Gastroesophageal sphincter (tissue), 4 donors: ENCODE measurements at places on chromosomes 2 and 18.

DNA sequence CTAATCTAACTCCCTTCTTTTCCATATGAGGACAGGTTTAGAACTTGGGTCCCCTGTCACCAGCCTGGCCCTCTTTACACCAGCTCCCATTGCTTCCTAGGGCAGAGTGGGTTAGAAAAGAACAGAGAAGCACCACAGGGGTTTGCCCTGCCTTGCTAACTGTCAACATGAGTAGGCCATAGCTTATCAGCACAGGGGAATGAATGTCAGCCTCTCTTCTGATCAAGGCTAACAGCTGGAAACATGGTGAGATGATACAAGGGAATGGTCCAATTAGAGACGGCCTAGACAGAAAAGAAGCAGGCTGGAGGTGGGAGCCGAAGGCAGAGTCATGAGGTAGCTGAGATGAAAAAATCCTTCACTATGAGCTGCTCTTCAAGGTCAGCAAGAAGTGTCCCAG lies 189.4 kb upstream of the ACAA2 start:
- H3K4me1 ChIP-seq = no peaks in the 10 kb centered on the region
- H3K27ac ChIP-seq = no peak overlapping the region
- H3K27me3 ChIP-seq = peaks cover 8% of the 10 kb centered on the region
- H3K4me3 ChIP-seq = no peak overlapping the region
- ATAC-seq = no peak

DNA sequence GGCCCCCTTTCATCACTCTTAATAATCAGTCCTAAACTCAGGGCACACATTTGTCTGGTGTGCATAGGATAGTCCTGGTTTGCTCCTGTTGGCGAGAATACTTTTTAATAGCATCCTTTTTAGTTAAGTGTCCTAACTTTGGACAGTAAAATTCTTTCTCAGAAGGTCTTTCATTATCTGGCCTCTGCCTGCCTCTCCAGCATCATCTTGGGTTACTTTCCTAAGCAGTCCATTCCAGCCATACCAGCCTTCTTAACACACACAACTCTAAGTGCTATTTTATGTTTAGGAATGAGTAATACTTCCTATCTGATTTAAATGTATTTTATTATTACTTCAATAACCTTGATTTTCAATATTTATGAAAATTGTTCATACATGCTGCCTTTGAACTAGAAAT lies 151.0 kb downstream of the ACOXL start:
- H3K4me1 ChIP-seq = no peaks in the 10 kb centered on the region
- ATAC-seq = no peak
- H3K27me3 ChIP-seq = no peaks in the 10 kb centered on the region
- no peak overlapping the region for H3K27ac ChIP-seq
- no peak overlapping the region for H3K4me3 ChIP-seq

- no peaks in the 10 kb centered on the region for H3K27me3 ChIP-seq
- no peak for ATAC-seq
- peaks cover 24% of the 10 kb centered on the region for H3K36me3 ChIP-seq
- H3K27ac ChIP-seq = no peak overlapping the region
- H3K4me1 ChIP-seq = no peaks in the 10 kb centered on the region
- H3K4me3 ChIP-seq = no peak overlapping the region
Observed at GRCh38 chr2:172066394-172066886, 18.9 kb upstream of the DLX1 start.

GRCh38 chr2:108565778-108566375 lies 31.6 kb downstream of the LIMS1 start:
- no peak overlapping the region for H3K4me3 ChIP-seq
- ATAC-seq = no peak
- H3K4me1 ChIP-seq = peaks cover 3% of the 10 kb centered on the region

GRCh38 chr2:43169099-43169945 lies 57.1 kb downstream of the ZFP36L2 start:
- H3K27ac ChIP-seq = peak overlapping the region; percentile 41
- ATAC-seq = peak; percentile 27
- no peaks in the 10 kb centered on the region for H3K4me1 ChIP-seq
- H3K36me3 ChIP-seq = no peaks in the 10 kb centered on the region
- H3K27me3 ChIP-seq = no peaks in the 10 kb centered on the region
- no peak overlapping the region for H3K4me3 ChIP-seq

GRCh38 chr2:239167766-239168444 lies 232.9 kb downstream of the HDAC4 start:
- H3K36me3 ChIP-seq = peaks cover 69% of the 10 kb centered on the region
- H3K4me1 ChIP-seq = no peaks in the 10 kb centered on the region
- H3K4me3 ChIP-seq = no peak overlapping the region
- H3K27me3 ChIP-seq = no peaks in the 10 kb centered on the region
- no peak overlapping the region for H3K27ac ChIP-seq
- no peak for ATAC-seq

GRCh38 chr2:103144837-103145236 lies 383.0 kb downstream of the TMEM182 start:
- no peaks in the 10 kb centered on the region for H3K27me3 ChIP-seq
- no peak overlapping the region for H3K4me3 ChIP-seq
- no peaks in the 10 kb centered on the region for H3K4me1 ChIP-seq
- no peak overlapping the region for H3K27ac ChIP-seq

DNA sequence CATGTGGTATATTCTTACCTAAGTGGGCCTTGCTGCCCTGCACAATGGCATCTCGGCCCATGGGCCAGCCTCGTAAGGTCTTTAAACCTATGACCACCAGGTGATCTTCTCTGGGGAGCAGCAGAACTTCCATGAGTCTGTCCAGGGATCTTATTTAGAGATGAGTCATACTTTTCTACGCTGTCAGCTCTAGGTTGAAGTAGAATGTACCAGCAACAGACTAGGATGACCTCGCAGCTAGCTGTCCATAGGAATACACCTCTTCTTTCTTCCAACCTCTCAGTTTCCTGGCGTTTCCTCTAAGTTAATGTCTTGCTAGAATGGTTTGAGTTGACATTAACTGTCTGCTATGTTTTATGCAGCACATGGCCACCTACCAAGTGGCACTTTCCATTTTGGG lies 15.6 kb upstream of the CXCR4 start:
- peaks cover 9% of the 10 kb centered on the region for H3K4me1 ChIP-seq
- H3K36me3 ChIP-seq = no peaks in the 10 kb centered on the region
- H3K27me3 ChIP-seq = no peaks in the 10 kb centered on the region
- H3K4me3 ChIP-seq = no peak overlapping the region
- no peak overlapping the region for H3K27ac ChIP-seq
- no peak for ATAC-seq

DNA sequence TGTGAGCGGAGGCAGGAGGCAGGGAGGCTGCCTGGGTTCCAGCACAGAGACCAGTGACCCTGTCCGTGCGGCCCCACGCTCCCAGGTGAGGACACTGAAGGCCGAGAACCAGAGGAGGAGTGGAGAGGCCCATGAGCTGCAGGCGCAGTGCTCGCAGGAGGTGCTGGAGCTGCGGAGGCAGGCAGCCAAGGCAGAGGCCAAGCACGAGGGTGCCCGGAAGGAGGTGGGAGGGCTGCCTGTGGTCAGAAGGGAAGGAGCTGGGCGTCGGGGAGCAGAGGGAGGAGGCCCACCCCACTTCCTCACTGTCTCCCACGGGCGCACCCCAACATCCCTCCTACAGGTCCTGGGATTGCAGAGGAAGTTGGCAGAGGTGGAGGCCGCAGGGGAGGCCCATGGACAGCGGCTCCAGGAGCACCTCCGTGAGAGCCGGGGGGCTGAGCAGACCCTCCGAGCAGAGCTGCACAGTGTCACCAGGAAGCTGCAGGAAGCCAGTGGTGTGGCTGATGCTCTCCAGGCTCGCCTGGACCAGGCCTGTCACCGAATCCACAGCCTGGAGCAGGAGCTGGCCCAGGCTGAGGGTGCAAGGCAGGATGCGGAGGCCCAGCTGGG lies 33.0 kb upstream of the SNED1 start:
- H3K4me3 ChIP-seq = no peak overlapping the region
- peaks cover 22% of the 10 kb centered on the region for H3K27me3 ChIP-seq
- H3K27ac ChIP-seq = no peak overlapping the region
- H3K4me1 ChIP-seq = no peaks in the 10 kb centered on the region
- no peaks in the 10 kb centered on the region for H3K36me3 ChIP-seq
- no peak for ATAC-seq

DNA sequence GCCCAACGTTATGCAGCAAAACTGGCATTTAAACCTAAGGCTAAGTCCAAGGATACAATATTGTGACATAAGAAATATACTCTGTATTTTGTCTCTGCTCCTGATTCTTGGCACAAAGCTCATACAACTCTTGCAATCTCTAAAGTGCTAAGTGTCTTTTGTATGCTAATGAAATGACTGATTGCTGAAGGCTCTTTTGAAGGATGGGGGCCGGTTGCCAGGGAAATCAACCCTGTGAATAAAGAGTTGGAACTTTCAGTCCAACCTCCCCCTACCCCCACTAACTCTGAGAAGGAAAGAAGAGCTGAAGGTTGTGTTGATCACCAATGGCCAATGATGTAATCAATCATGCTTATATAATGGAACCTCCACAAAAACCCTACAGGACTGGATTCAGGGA lies 40.3 kb downstream of the SESTD1 start:
- H3K4me1 ChIP-seq = no peaks in the 10 kb centered on the region
- H3K36me3 ChIP-seq = no peaks in the 10 kb centered on the region
- H3K27ac ChIP-seq = no peak overlapping the region
- no peak for ATAC-seq

DNA sequence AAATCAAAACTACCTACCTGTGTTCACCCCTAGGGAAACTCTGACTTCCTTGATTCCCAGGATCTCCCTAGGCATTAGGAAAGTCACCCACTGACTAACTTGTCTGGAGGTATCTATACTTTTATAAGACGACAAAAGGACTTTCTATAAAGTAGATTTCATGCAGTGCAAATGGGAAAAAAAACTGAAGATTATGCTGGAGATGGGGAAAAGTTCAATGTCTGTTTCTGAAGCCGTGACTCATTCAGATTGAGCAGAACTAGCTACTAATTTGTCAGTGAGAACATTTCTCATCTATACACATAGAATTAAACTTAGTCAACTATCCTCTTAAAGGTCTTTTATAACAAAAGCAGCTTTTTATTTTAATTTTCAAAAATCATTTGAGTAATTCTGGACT lies 6.0 kb downstream of the SEPTIN10 start:
- H3K4me3 ChIP-seq = no peak overlapping the region
- no peaks in the 10 kb centered on the region for H3K36me3 ChIP-seq
- no peak overlapping the region for H3K27ac ChIP-seq

- no peaks in the 10 kb centered on the region for H3K27me3 ChIP-seq
- peaks cover 25% of the 10 kb centered on the region for H3K4me1 ChIP-seq
- H3K4me3 ChIP-seq = no peak overlapping the region
- H3K27ac ChIP-seq = no peak overlapping the region
- no peak for ATAC-seq
- H3K36me3 ChIP-seq = no peaks in the 10 kb centered on the region
Observed at GRCh38 chr2:159735648-159736047, 23.3 kb downstream of the MARCHF7 start.
